ENCODE measurements at places on chromosomes 3 and 15. TPM values are rescaled to one million over a fixed set of nuclear protein-coding genes. Genes with fewer than 3 reads are reported as not detected.

Gene GPR87
- total RNA-seq: not detected

Gene FOXB1
- total RNA-seq: 0.10 TPM

Gene MRAS
- total RNA-seq: 5.8 TPM

Gene LINGO1
- total RNA-seq: not detected

Gene NEK11
- 4.2 TPM for total RNA-seq

Gene EPHA6
- total RNA-seq: not detected

Gene KPNA4
- 32.8 TPM for total RNA-seq

Gene CFAP20DC
- 0.10 TPM for total RNA-seq

Gene SMAD6
- total RNA-seq: 1.9 TPM

Gene ATR
- total RNA-seq: 44.2 TPM
